ENCODE measurements at places on chromosomes 11 and 22. TPM values are rescaled to one million over a fixed set of nuclear protein-coding genes. Genes with fewer than 3 reads are reported as not detected.

DNA sequence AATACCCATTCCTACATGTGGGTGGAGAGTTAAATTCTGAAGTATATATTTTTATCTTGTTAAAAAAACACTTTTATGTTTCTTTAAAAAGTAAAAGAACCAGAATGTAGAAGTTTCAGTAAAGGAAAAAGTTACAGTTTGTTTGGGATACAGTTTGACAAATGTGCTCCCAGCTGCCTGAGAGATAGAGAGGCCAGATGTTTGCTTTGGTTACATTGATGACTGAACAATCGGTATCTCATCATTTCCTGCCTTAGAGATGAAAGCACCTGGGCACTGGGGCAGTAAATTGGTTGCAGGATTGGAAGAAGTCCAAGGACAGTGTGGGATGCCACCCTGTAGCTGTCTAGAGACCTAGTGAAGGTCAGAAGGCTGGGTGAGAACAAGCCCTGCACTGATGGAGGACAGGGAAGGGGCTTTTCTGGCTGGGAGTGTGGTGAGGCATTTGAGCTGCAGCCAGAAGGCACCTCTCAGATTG, 16.6 kb downstream of the MED15 start:
- peak overlapping the region; percentile 46 for H3K27ac ChIP-seq
- peaks cover 18% of the 10 kb centered on the region for H3K4me1 ChIP-seq
- no peaks in the 10 kb centered on the region for H3K36me3 ChIP-seq

DNA sequence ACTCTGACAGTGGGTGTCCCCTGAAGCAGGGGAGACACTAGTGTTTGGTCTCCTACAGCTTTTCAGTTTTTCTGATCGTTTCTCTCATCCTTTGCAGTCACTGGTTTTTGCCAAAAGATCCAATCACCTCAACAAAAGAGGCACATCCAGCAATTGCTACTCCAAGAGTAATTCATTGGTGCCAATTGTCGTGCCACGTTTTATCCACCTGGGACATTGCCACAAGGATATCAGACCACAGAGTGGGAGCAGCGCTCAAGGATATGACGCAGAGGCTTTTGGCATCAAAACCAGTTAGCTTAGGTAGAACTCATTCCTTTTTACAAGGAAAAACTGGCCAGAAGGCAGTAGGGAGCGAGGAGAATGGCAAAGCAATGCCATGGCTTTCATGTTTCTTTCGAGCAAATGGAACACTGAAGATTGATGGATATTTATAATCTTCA, 40.9 kb upstream of the BLID start:
- DNase-seq = peak; percentile 53
- peak overlapping the region; percentile 43 for H3K4me3 ChIP-seq
- H3K27ac ChIP-seq = peak overlapping the region; percentile 66
- peaks cover 12% of the 10 kb centered on the region for H3K4me1 ChIP-seq
- H3K36me3 ChIP-seq = no peaks in the 10 kb centered on the region

- no peak for DNase-seq
- H3K4me1 ChIP-seq = no peaks in the 10 kb centered on the region
- no peaks in the 10 kb centered on the region for H3K27me3 ChIP-seq
- H3K4me3 ChIP-seq = no peak overlapping the region
- no peak overlapping the region for H3K27ac ChIP-seq
- H3K36me3 ChIP-seq = no peaks in the 10 kb centered on the region
These were observed 6.4 kb downstream of the PTPRJ start for GRCh38 chr11:47986742-47987141.

DNA sequence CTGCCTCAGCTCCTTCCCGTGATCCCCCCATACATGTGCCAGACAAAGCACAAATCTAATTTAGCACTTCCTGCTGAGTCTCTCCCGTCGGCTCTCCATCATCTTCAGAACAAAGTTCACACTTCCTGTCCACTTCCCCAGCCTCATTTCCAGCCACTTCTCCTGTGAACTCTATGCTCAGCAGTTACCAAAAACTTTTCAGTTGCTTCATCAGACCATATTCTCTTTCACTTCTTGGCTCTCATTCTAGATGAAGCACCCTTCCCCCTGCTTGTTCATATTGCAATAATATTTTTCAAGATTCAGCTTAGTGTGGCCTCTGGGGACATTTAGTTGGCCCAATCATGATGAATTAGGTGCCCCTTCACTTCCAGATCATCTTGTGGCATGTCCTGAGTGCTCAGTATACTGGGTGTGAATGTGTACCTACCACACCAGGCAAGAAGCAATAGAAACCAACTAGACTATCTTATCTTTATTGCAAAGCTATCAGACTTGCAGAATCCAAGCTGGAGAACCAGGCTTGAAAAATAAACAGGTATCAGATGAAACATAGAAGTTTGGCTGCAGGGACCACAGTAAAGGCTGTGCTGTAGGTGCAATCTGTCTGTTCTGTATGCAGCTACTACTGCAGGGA, 115.8 kb downstream of the NXPE2 start:
- H3K36me3 ChIP-seq = no peaks in the 10 kb centered on the region
- no peak overlapping the region for H3K27ac ChIP-seq
- H3K4me1 ChIP-seq = no peaks in the 10 kb centered on the region
- H3K4me3 ChIP-seq = no peak overlapping the region
- DNase-seq = no peak
- H3K27me3 ChIP-seq = no peaks in the 10 kb centered on the region

Gene MYRF
- total RNA-seq = 41.3 TPM

- no peak overlapping the region for H3K27ac ChIP-seq
- no peaks in the 10 kb centered on the region for H3K27me3 ChIP-seq
- no peak for DNase-seq
- H3K4me3 ChIP-seq = no peak overlapping the region
These were observed 77.9 kb downstream of the SIK3 start for GRCh38 chr11:117020287-117020686.

Gene HBG2
- 0.40 TPM for total RNA-seq

DNA sequence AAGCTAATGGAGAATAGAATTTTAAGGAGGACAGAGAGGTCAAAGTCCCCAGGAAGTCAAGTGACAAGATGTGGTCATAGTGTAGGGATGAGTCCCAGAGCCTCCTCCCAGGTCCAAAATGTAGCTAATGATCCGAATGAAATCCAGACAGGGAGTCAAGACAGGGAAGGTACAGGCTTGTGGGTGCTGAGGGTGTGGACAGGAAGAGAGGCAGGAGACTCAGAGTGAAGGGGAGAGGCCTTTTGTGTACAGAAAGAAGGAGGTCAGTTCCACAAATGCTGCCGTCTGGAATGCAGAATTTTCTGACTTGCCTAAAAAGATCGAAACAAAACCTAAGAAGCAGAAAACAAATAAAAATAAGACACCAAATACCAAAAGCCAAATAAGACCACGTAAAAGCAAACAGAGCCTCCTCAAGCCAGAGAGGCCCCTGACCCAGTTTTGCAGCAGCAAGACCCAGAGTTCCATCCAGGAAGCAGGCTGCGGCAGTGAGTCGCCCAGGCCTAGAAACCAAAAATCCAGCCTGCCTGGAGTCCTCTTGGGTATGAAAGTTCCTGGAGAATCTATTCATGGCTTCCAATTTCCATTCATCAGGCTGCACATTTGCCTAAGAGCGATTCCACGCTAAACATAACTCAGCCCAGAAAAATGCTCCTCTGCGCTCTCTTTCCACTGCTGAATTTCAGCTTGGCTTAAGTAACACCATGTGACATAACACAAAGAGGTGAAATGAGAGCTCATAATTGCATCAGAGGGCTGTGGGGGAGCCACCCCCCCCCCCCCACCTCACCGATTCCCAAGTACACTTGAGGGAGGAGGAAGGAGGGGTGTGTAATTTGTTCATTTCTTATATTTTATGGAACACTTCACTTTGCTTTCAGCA, 71.2 kb downstream of the KIRREL3 start:
- H3K4me3 ChIP-seq = no peak overlapping the region
- no peaks in the 10 kb centered on the region for H3K4me1 ChIP-seq
- DNase-seq = no peak
- H3K27me3 ChIP-seq = no peaks in the 10 kb centered on the region
- no peak overlapping the region for H3K27ac ChIP-seq

DNA sequence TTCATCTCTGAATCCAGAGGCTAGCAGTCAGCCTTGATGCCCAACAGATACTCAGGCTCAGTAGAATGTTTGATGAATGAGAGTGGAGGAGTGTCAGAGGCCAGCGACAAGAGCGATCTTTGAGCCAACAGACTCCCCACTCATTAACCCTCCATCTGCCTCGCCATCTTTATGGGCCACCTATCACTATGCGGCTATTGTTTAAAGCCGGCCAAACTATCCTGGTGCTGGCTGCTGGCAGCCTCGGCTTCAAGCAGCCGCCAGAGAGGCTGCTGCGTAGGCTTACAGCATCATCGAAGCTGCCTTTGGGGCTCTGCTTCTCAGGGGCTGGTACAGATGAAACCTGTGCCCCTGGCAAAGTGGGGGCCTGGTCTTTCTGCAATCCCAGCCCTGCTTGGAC, 525.6 kb downstream of the INSC start:
- no peaks in the 10 kb centered on the region for H3K36me3 ChIP-seq
- no peak for DNase-seq
- H3K4me3 ChIP-seq = no peak overlapping the region

- no peak overlapping the region for H3K27ac ChIP-seq
- no peak overlapping the region for H3K4me3 ChIP-seq
- no peak for DNase-seq
- no peaks in the 10 kb centered on the region for H3K4me1 ChIP-seq
These were observed 182.6 kb downstream of the TRPC6 start for GRCh38 chr11:101401245-101401644.

Data from ovary (tissue), 10 donors.